ENCODE measurements at places on chromosomes 1 and 21. TPM values are rescaled to one million over a fixed set of nuclear protein-coding genes. Genes with fewer than 3 reads are reported as not detected.

The MMP23B gene
- total RNA-seq = 90.0 TPM

The VCAM1 gene
- 15.0 TPM for total RNA-seq

The AGO4 gene
- 6.5 TPM for total RNA-seq

The KCNH1 gene
- 0.78 TPM for total RNA-seq

The TDRD10 gene
- total RNA-seq = not detected

The SH2D5 gene
- 0.56 TPM for total RNA-seq

The ELF3 gene
- total RNA-seq = 1.9 TPM

The GPR89A gene
- total RNA-seq = 13.4 TPM

The FAM131C gene
- total RNA-seq = not detected

The RPE65 gene
- total RNA-seq = 0.32 TPM

The SPATA46 gene
- not detected for total RNA-seq

The LEMD1 gene
- total RNA-seq = not detected

The ASCL5 gene
- total RNA-seq = not detected

The IGSF5 gene
- not detected for total RNA-seq

The SPRR2F gene
- total RNA-seq = not detected

The OR2M3 gene
- total RNA-seq = not detected

The SPRR2B gene
- not detected for total RNA-seq

The RHBG gene
- not detected for total RNA-seq

The LAMC1 gene
- 295 TPM for total RNA-seq

All from epithelial cell of alveolus of lung (primary cell).